ENCODE measurements at places on chromosomes 11 and 22.

GRCh38 chr11:8252388-8252787, 11.3 kb downstream of the LMO1 start:
- no peak for DNase-seq

DNA sequence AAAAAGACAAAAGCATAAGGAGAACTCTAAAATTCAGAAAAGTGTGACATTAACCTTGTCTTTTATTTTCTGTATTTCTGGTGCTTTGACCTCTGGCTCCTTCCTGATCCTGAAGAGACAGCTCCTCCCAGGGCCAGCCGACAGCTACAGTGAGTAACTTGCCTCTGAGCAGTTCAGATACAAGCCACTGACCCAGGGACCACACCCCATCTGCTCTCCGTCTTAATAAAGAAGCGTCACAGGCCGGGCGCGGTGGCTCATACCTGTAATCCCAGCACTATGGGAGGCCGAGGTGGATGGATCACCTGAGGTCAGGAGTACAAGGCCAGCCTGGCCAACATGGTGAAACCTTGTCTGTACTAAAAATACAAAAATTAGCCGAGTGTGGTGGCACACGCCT, 6.5 kb downstream of the MLC1 start:
- DNase-seq, result no peak

DNA sequence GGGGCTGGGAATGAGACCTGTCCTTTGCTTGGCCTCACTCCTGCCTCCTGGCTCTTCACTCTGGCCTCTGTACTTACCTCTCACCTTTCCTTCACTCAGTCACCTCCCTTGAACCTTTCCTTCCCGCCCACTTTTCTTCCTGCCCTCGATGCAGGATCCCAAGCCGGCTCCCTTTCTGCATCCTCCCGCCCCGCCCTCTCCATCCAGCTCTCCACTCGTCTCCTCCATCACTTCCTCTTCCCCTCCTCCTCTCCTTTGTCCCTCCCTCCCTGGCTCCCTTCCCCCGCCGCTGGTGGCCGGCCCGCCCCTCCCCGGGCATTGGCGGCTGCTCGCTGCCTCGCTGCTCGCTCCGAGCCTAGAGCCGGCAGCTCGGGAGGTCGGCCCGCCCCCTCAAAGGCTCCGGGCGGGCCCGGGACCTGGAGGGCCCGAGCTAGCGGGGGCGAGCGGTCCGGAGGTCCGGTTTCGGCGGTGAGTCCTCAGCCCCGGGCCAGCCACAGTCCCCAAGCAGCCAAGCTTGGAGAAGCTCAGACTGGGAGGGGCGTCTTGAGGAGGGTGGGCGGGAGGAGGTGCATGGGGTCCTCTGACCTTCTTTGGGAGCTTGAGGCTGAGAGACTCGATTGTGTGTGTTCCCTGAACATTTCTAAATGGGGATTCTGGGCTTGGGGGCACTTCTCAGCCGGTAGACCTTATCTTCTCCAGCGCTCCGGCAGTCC, 13.8 kb downstream of the PHLDB1 start:
- DNase-seq, result no peak

- DNase-seq, result no peak
These were observed 10.9 kb upstream of the GNAZ start for GRCh38 chr22:23059284-23059948.

GRCh38 chr22:18991821-18992442, 55.8 kb upstream of the PRODH start:
- DNase-seq, result no peak

DNA sequence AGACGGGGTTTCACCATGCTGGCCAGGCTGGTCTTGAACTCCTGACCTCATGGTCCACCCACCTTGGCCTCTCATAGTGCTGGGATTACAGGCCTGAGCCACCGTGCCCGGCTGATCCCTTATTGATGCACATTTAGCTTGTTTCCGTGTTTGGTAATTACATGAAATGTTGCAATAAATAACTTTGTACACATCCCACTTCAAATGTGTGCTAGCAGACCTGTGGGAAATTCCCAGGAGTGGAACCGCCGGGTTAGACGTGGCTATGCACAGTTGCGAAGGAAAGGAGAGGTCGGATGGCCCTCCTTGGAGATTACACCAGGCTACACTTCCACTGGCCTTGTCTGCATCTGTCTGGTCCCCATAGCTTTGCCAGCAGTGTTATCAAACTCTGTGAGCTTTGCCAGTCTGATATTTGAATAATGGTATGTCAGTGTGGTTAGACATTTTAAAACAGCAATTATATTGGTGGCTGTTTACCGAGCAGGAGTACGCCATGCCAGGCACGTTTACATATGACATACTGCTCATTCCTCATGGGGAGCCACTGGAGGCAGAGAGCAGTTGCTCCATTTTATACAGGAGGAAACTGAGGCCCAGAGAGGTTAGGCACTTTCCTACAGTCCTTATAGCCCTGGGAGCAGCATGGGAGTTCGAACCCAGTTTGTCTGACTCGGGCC, 27.2 kb upstream of the SYT7 start:
- DNase-seq, result no peak

DNA sequence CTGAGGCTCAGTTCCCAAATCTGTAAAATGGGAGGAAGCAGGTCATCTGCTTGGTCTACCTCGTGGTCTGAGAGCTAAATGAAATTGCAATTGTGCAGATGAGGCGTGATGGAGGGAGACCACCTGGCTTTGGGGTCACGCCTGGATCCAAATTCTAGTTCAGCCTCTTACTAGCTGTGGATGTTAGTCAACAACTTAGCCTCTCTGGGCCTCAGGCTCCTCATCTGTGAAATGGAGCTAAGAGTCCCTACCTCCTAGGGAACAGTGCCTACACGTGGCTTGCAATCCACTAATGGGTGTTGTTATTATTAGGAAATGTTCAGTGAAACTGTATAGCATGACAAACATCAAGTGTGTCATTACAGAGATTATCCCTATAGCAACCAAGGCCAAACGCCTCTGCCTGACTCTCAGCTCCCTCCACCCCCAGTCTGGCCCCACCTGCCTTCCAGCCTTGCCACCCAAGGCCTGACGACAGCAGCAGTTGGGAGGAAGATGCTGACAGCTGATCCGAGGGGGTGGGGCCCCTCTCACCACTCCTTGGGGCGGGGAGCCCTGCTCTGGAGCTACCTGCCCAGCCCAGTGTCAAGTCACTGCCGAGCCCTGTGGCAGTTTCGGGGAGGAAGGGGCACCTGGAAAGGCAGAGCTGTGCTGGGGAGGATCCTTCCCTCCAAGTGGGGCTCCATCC, 1.7 kb upstream of the RHOD start:
- DNase-seq, result no peak

GRCh38 chr11:78967811-78968210, 393.1 kb upstream of the NARS2 start:
- no peak for DNase-seq

GRCh38 chr11:60155931-60156330, 27.0 kb downstream of the MS4A6A start:
- DNase-seq, result no peak

GRCh38 chr22:23691748-23692423, 1.1 kb downstream of the RGL4 start:
- DNase-seq, result no peak

GRCh38 chr11:133947321-133947756, 9.4 kb downstream of the IGSF9B start:
- peak; percentile 23 for DNase-seq

- no peak for DNase-seq
These were observed 17.1 kb upstream of the CSRP3 start for GRCh38 chr11:19218786-19219460.

GRCh38 chr11:57763568-57763967, 2.0 kb downstream of the CTNND1 start:
- DNase-seq, result no peak

GRCh38 chr11:65882120-65883057, 2.8 kb downstream of the CTSW start:
- no peak for DNase-seq

- DNase-seq, result no peak
These were observed 43.9 kb downstream of the RRAS2 start for GRCh38 chr11:14315130-14315529.

- DNase-seq, result no peak
These were observed 77.1 kb upstream of the OR9Q1 start for GRCh38 chr11:57946628-57947027.

DNA sequence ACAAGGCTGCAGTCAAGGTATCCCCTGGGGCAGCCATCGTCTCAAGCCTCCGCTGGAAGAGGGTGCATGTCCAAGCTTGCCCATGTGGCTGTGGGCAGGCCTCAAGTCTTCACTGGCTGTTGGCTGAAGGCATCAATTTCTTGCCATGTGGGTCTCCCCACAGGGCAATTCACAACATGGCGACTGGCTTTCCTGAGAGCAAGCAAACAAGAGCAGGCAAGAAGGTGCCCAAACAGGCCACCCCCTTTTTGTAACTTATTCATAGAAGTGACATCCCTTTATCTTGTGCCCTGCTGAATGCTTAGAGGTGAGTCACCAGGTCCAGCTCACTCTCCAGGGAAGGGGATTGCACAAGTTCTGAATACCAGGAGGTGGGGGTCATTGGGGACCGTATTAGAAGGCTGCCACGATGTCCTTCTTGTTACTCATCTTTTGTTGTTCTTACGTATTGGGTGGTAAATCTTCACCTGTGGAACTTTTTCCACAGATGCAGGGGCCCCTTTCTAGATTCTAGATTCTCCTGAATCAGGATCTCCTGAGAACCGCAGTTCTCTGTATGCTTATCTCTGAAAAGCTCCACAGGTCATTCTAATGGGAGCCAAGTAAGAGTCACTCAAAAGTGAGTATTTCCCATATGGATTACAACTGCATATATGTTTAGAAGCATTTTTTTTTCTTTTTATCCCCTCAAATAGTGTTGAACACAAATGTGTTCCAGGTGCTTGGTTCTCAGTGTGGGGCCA, 44.2 kb upstream of the MICAL2 start:
- no peak for DNase-seq

DNA sequence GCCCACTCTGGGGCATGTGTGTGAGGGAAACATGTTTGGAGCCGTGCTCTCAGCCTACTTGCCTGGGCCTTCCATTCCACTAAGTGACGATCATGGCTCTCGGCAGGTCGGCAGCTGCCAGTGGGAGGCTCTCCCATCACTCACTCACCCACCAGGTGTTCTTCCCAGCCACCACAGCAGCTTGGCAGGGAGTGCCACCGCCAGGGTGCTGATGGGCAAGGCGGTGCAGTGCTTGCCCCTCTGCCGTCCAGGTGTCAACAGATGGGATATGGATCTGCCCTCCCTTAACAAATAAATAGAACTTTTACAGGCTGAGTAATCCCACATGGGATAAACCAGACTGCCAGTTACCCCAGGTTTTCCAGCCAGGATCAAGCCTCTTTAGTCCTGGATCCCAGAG, 205.5 kb upstream of the TMEM45B start:
- no peak for DNase-seq

- no peak for DNase-seq
These were observed 316.6 kb upstream of the NCAM1 start for GRCh38 chr11:112644410-112645131.

- DNase-seq, result no peak
These were observed 4.5 kb upstream of the JAML start for GRCh38 chr11:118229274-118229847.

- no peak for DNase-seq
These were observed 92.8 kb downstream of the DDX10 start for GRCh38 chr11:108757630-108758029.

DNA sequence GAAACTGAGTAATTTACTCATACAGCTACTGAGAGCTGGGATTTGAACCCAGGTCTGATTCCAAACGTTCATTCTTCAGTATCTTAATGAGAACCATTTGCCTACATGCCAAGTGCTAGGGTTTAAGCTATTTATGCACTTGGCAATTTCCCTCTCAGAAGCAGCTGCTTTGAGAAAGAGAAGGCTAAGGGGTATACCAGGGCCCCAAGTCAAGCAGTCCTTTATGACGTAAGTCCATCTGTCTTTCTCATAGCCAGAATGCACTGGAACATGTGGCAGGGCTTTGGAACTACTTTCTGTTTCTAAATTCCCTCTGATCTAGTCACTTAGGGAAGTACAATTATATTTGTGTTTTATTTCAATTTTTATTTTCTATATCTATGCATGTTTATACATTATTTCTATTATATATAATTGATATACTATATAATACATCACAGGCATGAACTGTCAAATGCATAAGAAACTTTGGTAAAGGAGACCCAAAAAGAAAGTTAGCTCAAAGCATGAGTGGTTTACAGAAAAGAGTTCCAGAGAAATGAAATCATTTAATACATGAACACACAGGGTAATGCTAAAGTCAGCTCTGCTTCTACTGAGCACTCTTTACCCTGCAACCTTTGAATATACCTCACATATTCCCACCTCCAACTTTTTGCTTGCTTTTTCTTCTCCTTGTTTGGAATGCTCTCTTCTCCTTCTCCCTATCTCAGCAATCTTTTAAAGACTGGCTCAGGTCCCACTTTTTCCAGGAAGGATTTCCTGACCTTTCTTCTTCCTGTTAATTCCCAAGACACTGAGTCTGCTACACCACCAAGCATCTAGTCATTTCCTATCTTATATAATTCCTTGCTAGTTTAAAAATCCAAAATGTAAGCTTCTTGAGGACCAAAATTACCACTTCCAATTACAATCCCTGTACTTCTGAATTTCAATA, 80.5 kb upstream of the GDPD4 start:
- DNase-seq, result no peak

DNA sequence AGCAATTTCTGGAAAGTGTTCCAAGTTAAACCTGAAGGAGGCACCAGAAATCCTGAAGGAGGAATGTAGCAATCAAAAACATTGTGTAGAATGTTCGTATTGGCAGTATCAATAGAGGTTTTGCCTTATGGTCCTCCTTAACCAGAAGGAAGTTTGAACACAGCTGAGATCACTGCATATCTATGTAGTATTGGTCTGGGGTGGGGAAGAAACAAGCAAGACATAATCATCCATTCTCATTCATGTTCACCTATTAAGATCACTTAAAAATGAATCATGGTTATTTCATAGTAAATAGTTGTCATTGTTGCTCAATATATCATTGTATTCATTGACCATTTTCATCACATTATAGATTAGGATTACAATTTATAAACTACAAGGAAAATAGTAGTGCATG, 160.5 kb downstream of the DDX10 start:
- DNase-seq, result no peak

GRCh38 chr22:30434843-30435242, 9.3 kb downstream of the MTFP1 start:
- DNase-seq, result no peak
